Activated CD4-positive, alpha-beta T cell treated with anti-CD3 and anti-CD28 coated beads, Interleukin-2, amount 50 U/mL, for 1 hour (primary cell): ENCODE measurements at places on chromosomes 11 and 22.

GRCh38 chr11:1564535-1565172, 7.4 kb downstream of the DUSP8 start:
- peak; percentile 41 for DNase-seq

GRCh38 chr11:1395773-1396374, 6.1 kb downstream of the BRSK2 start:
- DNase-seq = no peak

GRCh38 chr11:82315093-82315492, 418.6 kb downstream of the FAM181B start:
- DNase-seq = no peak

- no peak for DNase-seq
Measured at GRCh38 chr22:32846780-32847491, 45.4 kb downstream of the TIMP3 start.

DNA sequence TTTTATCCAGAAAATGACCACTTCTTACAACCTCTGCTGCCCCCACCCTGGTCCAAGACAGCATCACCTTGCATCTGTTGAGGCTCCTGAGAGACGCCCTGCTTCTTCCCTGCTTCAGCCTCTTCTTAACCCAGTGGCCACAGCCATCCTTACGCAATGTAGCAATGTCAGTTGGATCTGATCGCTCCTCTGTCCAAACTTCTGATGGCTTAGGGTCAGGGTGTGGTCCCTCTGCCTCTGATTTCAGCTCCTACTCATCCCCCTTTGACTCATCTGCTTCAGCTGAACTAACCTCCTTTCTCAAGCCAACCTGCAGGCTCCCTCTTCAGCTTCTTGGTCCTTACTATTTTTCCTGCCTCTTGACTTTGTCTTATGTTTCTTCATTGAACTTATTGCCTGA, 280.8 kb downstream of the KIRREL3 start:
- no peak for DNase-seq

DNA sequence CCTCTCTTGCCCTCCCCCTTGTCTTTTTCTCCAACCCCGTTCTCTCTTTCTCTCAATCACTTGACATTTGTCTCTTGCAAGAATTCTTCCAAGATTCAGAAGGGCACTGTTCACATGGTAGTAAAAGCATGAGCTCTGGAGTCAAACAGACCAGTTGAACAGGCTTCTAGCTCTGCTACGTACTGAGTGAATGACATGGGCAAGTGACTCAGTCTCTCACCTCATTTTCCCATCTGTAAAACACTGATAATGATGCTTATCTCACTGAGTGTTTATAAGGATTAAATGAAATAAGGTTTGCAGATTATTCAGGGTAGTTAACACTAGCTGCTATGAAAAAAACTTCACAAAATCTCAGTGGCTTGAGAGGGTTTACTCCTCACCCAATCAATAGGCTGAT, 5.9 kb upstream of the IL10RA start:
- DNase-seq = no peak

GRCh38 chr11:103850419-103851165, 185.8 kb upstream of the DDI1 start:
- DNase-seq = no peak

GRCh38 chr11:3042496-3043314, 14.5 kb downstream of the CARS1 start:
- no peak for DNase-seq

GRCh38 chr22:26134654-26135330, 34.5 kb upstream of the SEZ6L start:
- DNase-seq = no peak

DNA sequence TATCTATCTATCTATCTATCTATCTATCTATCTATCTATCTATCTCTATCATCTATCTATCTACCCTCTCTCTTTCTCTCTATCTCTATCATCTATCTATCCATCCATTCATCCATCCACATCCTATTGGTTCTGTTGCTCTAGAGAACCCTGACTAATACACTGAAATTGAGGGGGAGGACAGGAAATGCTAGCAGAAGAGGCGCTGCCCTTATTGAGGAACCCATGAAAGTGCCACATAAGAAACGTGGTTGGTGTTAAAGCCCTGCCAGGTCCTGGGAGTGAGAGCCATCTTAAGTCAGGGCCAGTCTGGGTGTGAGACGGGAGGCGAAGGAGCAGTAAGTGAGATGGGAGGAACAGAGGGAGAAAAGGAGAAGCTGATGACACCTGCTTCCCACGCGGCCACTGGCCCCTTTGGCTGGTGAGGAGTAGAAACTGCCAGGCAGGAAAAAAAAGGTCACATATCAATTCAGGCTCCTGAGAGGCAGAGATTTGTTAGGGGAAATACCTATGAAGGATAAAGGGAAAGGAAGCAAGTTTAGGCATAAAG, 87.9 kb upstream of the PLET1 start:
- DNase-seq = no peak

DNA sequence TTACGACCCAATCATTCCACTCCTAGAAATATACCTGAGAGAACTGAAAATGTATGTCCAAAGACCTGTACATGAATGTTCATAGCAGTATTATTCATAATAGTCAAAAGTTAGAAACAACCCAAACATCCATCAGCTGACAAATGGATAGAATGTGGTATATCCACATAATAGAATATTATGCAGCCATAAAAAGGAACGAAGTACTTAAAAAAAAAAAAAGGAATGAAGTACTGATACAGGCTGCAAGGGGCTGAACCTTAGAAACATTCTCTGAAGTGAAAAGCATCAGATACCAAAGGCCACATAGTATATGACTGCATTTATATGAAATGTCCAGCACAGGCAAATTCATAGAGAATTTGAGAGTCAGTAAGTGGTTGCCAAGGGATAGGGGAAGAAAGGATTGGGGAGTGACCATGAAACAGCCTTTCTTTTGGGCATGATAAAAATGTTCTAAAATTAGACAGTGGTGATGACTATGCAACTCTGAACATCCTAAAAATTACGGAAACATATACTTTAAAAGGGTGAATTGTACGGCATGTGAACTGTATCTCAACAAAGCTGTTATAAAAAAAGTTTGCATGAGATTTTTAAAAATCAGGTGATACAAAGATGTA, 1.8 kb downstream of the TPST2 start:
- DNase-seq = no peak

GRCh38 chr22:31929167-31929930, 15.0 kb upstream of the YWHAH start:
- no peak for DNase-seq

DNA sequence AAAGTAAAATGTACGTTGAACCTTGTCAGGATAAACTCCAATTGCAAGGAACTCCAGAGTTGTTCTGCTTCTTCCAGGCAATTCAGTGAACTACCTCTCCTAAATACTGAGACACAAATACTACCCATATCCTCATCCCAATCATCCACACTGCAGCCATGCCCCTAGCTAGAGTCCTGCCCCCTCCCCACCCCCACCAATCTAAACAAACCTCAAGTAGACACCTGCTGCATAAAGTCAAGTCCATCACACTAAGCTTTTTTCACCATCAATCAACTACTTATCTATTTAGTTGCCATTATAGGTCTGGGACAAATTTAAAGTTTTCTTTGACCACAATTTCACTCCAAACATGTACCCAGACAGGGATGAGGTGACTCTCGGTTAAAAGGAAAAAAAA, 93.2 kb upstream of the APOA1 start:
- DNase-seq = no peak

DNA sequence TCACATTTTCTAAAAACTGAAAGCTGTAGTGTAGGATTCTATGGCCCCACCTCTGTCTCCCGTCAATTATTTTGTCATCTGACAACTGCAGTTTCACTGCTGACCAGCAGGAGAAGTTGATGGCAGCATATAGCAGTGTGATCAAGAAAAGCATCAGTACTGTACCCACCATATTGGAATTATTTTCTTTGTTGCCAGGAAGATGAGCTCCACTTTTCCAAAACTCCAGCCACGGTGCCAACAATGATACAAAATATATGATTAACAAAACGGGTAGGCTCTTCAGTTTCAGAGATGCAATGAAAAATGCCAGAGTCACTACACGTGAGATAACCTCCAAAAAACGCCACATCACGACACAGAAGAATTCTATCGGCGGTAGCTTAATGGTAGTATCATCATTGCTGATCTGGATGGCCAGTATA, 41.3 kb downstream of the XKR3 start:
- DNase-seq = no peak

DNA sequence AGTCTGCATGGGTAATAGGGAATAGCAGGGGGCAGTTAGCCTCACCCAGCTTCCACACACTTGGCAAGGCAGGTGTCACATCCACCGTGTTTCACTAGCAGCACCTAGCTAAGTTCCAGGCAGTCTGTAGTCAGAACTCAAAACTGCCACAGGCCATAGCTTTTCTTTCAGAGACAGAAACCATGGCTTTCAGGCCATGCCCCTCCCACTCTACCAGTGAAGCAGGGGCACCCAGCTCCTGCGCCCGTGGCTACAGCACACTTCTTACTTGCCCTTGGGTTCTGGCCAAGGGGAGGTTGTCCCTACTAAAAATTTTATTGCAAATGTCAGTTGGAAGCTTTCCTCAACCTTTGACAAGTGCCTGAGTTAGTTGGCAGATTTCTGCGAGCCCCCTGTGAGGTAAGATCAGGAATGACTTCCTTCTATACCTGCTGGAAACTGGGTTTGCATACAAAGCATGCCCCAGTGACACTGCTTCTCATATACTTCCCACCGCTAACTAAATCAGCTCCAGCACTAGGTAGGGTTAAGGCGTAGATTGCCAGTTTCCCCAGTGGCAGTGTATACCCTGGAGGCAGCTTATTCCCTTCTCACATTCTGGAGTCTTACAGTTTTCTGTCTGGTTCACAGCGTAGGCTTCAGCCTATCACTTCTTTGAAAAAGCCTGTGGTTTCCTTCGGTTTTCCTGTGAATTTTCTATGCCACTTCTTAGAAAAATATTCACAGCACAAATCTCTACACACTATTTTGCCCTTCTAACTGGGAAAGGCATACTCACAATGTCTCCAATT, 139.0 kb upstream of the LUZP2 start:
- no peak for DNase-seq

- DNase-seq = no peak
Measured at GRCh38 chr11:133892126-133892525, 46.8 kb upstream of the SPATA19 start.

GRCh38 chr11:13137844-13138301, 128.8 kb downstream of the RASSF10 start:
- DNase-seq = no peak

DNA sequence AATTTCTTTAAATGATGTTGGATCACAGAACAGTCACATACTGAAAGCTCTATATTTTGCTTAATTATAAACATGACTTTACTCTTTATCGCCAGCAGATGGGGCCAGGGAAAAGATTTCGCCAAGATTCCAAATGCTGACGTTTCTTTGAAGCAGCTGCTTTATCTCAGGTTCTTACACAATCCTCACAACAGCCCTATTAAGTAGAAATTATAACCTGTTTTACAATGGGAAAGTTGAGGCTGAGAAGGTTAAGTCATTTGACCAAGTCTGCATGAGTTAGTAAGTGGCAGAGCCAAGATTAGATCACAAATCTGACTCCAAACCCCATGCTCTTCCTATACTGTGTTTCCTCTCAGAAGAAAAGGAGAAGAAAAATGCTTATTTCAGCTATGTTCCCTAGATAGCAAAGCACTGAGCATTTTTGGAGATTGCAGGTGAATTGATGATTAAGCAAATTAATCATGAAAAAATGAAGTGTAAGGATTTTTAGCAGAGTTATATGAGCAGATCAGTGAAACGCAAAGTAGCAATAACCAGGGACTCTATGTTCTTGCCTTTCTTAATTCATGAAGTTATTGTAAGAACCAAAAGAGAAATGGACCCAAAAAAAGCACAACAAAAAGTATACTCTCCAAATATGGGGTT, 79.0 kb downstream of the AASDHPPT start:
- DNase-seq = no peak

DNA sequence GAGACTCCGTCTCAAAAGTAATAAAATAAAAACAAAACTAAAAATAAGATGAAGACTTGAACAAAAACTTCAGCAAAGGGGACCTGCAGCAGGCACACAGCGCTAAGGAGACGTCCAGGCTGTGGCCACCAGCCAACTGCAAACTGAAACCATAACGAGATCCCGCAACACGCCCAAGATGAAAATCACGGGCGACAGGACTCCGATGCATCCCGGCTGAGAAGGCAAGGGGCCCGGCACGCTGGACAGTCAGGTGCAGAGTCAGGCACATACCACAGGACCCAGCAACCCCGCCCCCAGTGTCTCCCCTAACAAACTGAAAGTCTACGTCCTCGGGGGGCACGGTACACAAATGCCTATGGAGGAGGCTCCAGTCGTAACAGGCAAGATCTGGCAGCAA, 9.2 kb downstream of the HRAS start:
- DNase-seq = no peak

DNA sequence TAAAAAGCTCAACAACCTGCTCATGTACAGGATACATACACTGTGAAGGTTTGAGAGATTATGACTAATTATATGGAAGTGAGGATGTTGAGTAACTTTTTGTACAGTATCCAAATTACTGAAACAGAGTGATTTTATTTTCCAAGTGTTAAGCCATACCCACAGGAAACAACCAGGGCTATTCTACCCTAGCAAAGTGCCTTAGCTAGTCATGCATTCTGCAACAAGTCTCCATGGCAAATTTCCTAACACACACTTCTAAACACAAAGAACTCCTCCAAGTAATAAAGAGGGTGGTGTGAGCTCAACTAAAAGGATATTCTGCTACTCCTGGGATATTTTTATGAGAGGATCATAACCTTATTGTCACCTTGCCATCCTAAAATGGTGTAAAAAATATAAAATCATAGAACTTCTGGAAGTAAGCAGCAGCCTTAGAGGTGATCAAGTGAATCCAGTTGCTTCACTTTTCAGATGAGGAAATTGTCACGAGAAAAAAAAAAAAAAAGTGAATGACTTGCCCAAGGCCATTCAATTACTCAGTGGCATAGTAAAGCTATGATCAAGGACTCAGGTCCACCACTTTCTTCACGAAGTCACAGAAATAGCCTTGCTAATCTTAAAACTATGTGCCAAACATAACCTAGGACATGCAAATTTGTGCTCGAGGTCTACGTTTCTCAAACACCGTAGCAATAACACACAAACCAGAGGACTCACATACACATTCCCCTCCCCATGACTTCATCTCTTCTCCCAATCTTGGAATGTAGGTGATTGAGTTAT, 4.2 kb downstream of the LGR4 start:
- DNase-seq = no peak

- no peak for DNase-seq
Measured at GRCh38 chr11:27024865-27025264, 15.8 kb upstream of the BBOX1 start.

DNA sequence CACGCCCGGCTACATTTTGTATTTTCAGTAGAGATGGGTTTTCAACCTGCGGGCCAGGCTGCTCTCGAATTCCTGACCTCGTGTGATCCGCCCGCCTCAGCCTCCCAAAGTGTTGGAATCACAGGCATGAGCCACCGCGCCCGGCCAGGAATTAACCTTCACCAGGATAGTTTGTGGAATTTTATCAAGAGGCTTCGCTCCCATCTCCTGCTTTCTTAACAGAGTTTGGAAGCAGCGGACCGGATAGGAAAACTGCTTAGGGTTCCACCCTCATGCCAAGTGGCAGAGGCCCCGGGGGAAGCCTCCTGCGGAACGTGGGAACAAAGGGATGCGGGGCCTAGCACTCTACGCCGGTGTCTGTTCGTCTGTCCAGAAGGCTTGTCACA, 229.9 kb downstream of the ST3GAL4 start:
- DNase-seq = no peak
